Stimulated activated CD8-positive, alpha-beta memory T cell treated with anti-CD3 and anti-CD28 coated beads, Interleukin-2, amount 100 ng/mL, for 1 hour (primary cell): ENCODE measurements at places on chromosomes 16 and 17.

- no peak for DNase-seq
Measured at GRCh38 chr17:29618272-29619065, 4.2 kb downstream of the CORO6 start.

GRCh38 chr16:30054959-30055553 is 10.5 kb upstream of the ALDOA start:
- no peak for DNase-seq

GRCh38 chr17:7380855-7381683 is at the start of gene TNK1:
TSS of gene TNK1 (plus strand) at chr17:7381089. CDS start at chr17:7382927, 1,838 bp downstream.
- DNase-seq, result no peak

GRCh38 chr16:17520561-17520960 is 49.8 kb upstream of the XYLT1 start:
- DNase-seq, result no peak

GRCh38 chr17:13078591-13079385 is 61.0 kb upstream of the ELAC2 start:
- no peak for DNase-seq

GRCh38 chr16:84314373-84314772 is 19.7 kb downstream of the WFDC1 start:
- DNase-seq, result no peak

DNA sequence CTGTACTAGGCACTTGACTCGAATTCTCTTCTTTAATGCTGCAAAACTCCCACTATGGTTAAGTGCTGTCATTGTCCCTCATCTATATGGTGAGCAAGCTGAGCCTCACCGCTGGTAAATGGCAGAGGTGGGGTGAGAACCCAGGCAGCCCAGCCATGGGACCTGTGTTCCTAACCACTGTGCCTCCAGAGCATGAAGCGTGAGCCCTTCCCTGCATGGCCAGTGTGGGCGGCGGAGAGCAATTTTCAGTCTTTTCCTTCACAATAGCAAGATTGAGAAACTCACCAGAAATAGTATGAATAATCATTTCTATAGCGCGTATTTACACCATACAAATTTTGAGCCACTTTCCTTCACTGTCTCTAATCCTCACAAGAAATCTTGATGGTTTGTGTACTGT is 9.2 kb downstream of the BFAR start:
- no peak for DNase-seq

GRCh38 chr17:5826384-5826783 is 242.1 kb upstream of the NLRP1 start:
- no peak for DNase-seq

DNA sequence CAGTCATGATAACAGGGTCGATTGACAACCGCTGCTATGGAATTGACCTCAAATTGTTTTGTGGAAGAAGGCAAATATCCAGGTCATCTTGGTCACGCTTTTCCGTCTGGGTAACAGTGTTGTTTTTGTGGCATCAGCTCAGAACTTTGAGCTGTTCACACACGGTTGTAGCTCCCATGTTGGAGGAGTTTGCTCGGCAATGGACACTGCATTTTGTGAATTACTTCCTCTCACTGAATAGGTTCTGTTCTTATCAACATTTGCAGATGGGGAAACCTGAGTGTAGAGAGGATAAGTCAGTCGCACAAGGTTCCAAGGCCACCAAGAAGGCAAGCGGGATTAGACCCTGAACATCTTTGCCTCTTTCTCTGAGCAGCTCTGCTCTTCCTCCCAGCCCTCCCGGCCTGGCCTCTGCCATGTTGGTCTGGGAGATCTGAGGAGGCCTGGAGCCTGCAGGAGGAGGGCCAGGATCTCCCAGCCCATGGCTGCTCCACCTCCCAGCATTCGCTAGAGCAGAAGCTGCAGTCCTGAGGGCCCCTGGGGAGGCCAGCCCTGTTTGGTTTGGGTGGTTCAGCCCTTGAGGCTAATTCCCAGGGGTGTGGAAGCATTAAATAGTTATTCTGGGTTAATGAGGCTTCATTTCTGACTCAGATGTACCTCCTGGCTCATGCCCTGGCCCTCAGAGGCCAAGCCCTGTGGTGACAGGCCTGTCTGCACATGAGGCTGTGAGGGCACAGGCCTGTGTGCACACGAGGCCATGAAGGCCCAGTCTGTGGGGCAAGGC is 154.1 kb upstream of the PLCG2 start:
- DNase-seq, result no peak
